ENCODE measurements at places on chromosomes 2 and 18. TPM values are rescaled to one million over a fixed set of nuclear protein-coding genes. Genes with fewer than 3 reads are reported as not detected.

FN1 gene
- total RNA-seq = 56.0 TPM

DNA sequence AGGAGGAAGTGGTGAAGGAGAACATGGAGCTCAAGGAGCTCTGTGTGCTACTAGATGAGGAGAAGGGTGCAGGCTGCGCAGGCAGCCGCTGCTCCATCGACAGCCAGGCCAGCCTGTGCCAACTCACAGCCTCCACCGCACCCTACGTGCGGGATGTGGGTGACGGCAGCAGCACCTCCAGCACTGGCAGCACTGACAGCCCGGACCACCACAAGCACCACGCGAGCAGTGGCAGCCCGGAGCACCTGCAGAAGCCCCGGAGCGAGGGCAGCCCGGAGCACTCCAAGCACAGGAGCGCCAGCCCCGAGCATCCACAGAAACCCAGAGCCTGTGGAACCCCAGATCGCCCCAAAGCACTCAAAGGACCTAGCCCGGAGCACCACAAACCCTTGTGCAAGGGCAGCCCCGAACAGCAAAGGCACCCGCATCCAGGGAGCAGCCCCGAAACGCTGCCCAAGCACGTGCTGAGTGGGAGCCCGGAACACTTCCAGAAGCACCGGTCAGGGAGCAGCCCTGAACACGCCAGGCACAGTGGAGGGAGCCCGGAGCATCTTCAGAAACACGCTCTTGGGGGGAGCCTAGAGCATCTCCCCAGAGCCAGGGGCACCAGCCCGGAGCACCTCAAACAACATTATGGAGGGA is 9.0 kb downstream of the CCDC85A start:
- H3K36me3 ChIP-seq = no peaks in the 10 kb centered on the region
- H3K27ac ChIP-seq = no peak overlapping the region
- H3K4me3 ChIP-seq = no peak overlapping the region
- no peaks in the 10 kb centered on the region for H3K4me1 ChIP-seq

DNA sequence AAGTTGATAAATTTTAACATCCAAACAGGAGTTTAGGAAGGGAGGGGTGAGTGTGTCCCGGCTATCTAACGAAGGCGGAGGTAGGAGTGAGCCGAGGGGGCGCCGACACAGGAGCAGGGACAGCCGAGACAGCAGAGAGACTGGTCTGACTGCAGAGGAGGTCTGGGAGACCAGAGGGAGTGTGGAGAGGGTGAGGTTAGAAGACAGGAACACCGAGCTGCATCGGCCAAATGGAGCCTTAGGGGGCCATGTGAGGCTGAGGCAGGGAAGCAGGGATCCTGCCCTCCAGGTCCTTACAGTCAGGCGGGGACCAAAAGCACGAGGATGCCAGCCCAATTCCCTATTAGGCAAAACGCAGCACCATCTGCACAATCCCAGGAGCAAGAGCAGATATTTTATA is 67.0 kb downstream of the SFXN5 start:
- H3K27me3 ChIP-seq = no peaks in the 10 kb centered on the region
- H3K27ac ChIP-seq = no peak overlapping the region
- peak; percentile 25 for DNase-seq
- H3K36me3 ChIP-seq = peaks cover 4% of the 10 kb centered on the region

MARCHF7 gene
- 103 TPM for total RNA-seq

GRCh38 chr2:210318486-210318885 is 3.5 kb upstream of the MYL1 start:
- H3K36me3 ChIP-seq = no peaks in the 10 kb centered on the region
- H3K4me1 ChIP-seq = no peaks in the 10 kb centered on the region
- no peak overlapping the region for H3K27ac ChIP-seq

DNA sequence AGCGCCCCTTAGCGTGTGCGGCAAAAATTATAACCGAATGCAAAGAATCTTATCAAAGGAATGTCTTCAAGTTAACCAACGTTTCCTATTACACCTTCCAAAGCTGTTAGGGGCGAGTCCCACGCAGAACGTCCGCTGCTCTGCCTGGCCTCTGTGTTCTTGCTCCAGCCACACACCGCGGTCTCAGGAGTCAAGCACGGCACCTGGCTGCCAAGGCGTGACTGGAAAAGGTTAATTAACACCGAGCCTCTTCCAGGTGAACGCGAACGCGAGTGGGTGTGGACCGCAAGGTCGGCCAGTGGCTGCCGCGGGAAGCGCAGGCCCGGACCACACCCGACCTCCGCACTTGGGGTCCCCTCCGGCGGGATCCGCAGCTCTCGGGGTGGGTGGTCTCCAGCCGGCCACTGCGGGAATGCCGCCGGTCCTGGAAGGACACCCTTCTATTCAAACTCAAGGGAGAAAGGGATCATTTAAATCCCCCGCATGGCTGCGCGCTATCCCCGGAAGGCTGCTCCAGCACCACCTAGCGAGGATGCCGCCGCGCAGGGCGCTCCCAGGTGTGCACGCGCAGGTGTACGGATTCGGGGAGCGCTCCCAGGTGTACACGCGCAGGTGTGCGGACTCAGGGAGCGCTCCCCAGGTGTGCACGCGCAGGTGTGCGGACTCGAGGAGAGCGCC is 830 bp downstream of the CYB5A start:
- peak overlapping the region; percentile 87 for H3K4me3 ChIP-seq
- peaks cover 13% of the 10 kb centered on the region for H3K4me1 ChIP-seq
- H3K27ac ChIP-seq = no peak overlapping the region
- DNase-seq = peak; percentile 81

DNA sequence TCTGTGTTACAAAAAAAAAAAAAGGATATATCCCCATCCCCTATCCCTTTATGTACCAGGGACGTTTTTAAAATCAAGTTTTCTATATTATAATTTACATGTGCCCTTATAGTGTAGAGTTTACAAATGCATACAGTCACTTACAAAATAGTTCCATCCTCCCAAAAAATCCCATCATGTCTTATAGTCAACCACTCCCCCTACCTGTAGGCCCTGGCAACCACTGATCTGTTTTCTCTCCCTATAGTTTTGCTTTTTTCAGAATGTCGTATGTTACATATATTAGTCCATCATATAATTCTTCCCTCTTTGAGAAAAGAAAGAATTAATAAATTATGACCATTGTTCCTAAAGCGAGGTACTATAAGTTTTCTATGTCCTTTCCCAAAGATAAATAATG is 17.8 kb downstream of the CFAP210 start:
- DNase-seq = no peak
- H3K27me3 ChIP-seq = no peaks in the 10 kb centered on the region
- H3K4me1 ChIP-seq = no peaks in the 10 kb centered on the region
- H3K27ac ChIP-seq = no peak overlapping the region
- no peak overlapping the region for H3K4me3 ChIP-seq
- H3K36me3 ChIP-seq = no peaks in the 10 kb centered on the region

GRCh38 chr2:151350579-151351195 is 6.7 kb upstream of the TNFAIP6 start:
- no peak overlapping the region for H3K27ac ChIP-seq
- no peak for DNase-seq
- H3K4me3 ChIP-seq = no peak overlapping the region

CCNYL1 gene
- total RNA-seq = 27.0 TPM

DNA sequence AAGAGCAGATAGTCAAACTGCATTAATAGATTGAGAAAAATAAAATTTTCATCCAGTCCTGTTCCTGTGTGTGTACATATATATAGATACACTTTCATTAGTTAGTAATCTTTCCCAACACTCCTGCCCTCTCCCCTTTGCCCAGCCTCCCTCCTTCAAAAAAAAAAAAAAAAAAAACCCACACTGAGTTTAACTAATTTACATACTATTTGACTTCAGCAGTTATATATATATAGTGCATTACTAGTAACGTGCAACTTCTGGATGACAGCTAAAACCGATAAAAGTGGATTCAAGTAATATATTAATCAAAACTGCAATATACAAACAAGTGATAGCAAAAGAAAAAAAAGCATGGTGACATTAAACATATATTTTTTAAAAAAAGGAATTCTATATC is 1.4 kb downstream of the FIGN start:
- no peaks in the 10 kb centered on the region for H3K36me3 ChIP-seq
- no peak overlapping the region for H3K27ac ChIP-seq
- H3K27me3 ChIP-seq = no peaks in the 10 kb centered on the region
- H3K4me1 ChIP-seq = no peaks in the 10 kb centered on the region

DNA sequence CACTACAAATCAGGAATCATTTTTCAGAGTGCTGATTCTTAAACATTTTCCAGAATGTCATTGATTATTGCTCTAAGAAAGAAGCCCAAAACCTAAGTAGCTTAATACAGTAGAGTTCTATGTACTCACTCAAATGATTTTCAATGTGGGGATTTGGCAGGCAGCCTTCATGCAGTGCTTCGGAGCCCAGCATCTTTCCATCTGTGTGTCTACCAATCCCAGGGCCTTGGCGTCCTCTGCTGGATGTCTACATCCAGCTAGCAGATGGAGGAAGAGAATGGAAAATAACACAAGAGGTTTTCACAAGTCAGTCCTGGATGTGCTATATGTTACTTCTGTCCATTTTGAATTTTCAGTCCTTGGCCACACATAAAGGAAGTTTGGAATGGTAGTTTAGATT is 151.8 kb downstream of the RDH14 start:
- H3K27ac ChIP-seq = no peak overlapping the region
- H3K4me3 ChIP-seq = no peak overlapping the region
- H3K27me3 ChIP-seq = no peaks in the 10 kb centered on the region

All from H9 (cell line).